ENCODE measurements at places on chromosomes 1 and 21.

GRCh38 chr21:15031790-15032357 is 32.9 kb downstream of the NRIP1 start:
- DNase-seq: no peak

- no peak for DNase-seq
Observed at GRCh38 chr1:34444516-34444915, 267.8 kb downstream of the C1orf94 start.

GRCh38 chr1:28135371-28136168 is 40.9 kb downstream of the PTAFR start:
- no peak for DNase-seq

DNA sequence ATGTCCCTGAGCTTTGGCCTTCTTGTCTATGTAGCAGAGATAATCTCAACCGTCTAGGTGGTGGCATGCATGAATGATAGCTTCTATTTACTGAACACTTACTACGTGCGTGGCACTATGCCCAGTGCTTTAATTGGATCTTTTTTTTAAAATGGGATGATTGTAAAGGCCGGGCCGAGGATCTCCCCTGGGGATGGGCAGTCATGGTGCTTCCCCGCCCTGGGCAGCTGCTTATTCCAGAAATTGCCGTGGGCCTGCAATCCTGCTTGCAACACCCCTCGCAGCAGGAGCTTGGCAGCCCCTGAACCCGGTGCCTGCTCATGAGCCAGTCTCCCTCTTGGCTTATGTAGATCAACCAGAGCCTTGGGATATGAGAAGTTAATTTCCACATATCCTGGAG is 360.7 kb downstream of the CAMTA1 start:
- DNase-seq: no peak

- DNase-seq: no peak
Observed at GRCh38 chr21:43603233-43603626, 56.1 kb downstream of the HSF2BP start.

DNA sequence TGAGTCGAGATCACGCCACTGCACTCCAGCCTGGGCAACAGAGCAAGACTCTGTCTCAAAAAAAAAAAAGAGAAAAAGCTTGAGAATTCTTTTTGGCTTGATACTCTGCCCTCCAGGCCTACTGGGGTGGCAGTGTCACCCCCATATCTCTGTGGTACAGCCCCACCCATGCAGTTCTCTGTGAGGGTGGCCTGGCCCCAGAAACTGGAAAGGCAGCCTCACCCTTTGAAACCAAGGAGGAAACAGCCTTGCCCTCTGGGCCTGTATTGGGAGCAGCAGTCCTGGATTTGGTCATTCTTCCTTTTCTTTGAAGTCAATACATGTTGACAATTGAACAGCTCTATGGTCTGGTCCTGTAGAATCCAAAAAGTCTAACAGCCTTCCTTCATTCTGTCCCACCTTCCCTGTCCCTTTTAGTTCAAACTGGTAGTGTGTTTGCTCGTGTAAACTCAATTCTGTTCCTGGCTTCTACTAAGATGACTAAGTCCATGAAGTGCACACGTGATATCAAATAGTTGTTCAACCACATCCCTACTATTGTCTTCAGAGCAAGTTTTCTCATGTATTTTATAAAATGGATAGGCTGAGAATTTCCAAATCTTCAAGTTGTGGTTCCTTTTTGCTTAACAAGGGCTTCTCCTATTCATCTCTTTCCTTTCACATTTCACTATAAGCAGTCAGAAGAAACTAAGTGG is 13.2 kb downstream of the ST7L start:
- no peak for DNase-seq
